NCI-H69 (cell line): ENCODE measurements at places on chromosomes 1 and 21.
A peak's percentile ranks its signal among the peaks of the same experiment; 100 is the strongest.

DNA sequence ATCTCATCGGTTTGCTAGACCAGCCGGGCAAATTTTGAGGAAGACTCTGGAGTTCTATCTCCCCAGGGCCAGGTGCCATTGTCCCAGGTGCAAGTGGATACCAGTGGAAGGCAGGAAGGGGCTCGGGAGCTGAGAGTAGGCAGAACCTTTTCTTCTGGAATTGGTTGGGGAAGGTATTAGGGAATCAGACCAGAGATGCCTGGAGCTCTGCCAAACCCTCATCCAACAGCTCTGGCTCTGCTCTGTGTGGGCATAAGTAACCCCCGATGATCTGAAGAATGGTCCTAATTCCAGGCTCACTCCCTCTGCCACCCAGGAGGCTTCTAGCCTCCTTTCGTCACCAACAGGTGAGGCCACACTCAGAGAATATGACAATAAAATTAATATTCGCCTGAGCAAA is 69.9 kb downstream of the PGBD5 start:
- no peak for DNase-seq

DNA sequence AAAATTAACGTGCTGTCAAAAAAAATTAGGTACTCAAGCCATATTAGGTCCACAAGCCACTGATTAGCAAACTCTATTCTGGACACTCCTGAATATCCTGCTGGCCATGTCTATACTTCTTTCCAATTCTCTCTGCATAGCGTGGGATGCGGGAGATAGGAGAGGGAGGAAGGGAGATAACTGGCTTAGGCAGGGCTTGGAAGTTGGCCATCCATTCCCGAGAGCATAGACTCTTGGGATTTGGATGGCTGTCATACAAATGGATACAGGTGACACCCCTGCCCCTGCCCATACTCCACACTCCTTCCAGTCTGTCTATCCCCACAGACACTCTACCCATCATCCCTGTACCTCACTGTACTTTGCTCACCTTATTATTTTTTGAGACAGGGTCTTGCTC is 2.3 kb upstream of the PRELP start:
- no peak for DNase-seq

- peak; percentile 63 for DNase-seq
These were observed 36.4 kb downstream of the ZNF697 start for GRCh38 chr1:119611701-119612113.

DNA sequence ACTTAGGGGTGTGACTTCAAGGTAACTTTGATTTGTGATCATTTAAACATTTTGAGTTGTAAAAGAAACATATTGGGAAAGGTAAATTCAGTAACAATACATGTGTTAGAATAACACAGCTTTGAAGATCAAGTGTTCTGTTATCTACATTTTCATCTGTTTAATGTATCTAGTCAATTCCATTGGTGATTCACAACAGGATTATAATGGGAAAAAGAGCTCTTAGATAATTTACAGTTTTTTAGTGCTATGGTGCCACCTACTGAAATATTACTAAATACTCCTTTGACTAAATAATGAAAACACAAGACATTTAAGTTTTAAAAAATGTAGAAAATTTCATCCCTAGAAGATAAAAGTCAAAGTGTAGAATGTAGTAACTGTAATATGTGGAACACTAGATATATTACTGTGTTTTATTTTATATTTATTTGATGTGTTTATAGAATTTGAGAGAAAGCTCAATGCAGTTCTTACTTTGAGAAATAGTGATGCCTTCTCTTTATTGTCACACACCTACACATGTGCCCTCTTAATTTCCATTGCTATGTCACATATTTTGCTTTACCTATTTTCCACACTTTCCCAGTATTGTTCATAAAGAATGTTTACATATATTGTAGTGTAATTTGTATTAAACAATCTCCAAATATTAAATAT is 47.4 kb downstream of the PTPRC start:
- peak; percentile 81 for DNase-seq

GRCh38 chr1:93716163-93716562 is 34.5 kb upstream of the BCAR3 start:
- DNase-seq: no peak

- no peak for DNase-seq
These were observed 121.6 kb downstream of the SYT2 start for GRCh38 chr1:202588503-202589189.

DNA sequence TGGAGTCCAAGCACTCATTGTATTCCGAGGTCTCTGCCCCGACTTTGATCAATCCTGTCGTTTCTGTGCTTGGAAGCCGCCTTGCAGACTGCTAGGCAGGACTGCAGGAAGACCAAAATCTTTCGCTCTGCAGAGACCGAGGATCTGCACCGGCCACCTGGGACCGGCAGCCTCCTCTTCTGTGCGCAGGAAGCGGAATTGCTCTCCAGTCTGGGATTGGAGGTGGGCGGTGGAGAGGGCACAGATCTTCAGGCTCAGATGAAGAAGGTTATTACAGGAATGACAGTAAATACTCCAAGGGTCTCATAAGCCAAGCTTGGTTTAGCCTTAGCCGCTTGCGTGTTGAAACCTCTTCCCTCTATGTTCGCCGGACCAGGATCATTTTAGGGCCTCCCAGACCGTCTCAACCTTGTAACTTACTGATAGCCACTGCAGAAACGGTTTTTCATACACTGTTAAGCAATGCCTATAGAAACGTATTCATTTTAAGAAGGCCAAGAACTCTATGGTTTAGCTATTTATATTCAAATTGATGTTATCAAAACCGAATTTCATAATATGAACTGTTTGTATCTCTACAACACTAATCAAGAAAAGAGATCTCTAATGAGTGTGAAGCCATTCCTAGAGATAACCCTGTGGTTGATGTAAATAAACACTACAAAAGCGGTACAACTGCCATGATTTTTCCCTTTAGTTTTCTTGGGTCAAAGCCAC is 1.1 kb downstream of the MIA3 start:
- DNase-seq: peak; percentile 64

GRCh38 chr1:27931184-27931583 is 3.6 kb upstream of the SMPDL3B start:
- DNase-seq: no peak

GRCh38 chr1:88980870-88981269 is 11.6 kb downstream of the KYAT3 start:
- DNase-seq: no peak

GRCh38 chr1:179263121-179263520 is 30.5 kb upstream of the SOAT1 start:
- no peak for DNase-seq

GRCh38 chr1:243513726-243514491 is 258.1 kb downstream of the SDCCAG8 start:
- DNase-seq: no peak

GRCh38 chr1:82710091-82710490 is 909.4 kb downstream of the ADGRL2 start:
- no peak for DNase-seq

DNA sequence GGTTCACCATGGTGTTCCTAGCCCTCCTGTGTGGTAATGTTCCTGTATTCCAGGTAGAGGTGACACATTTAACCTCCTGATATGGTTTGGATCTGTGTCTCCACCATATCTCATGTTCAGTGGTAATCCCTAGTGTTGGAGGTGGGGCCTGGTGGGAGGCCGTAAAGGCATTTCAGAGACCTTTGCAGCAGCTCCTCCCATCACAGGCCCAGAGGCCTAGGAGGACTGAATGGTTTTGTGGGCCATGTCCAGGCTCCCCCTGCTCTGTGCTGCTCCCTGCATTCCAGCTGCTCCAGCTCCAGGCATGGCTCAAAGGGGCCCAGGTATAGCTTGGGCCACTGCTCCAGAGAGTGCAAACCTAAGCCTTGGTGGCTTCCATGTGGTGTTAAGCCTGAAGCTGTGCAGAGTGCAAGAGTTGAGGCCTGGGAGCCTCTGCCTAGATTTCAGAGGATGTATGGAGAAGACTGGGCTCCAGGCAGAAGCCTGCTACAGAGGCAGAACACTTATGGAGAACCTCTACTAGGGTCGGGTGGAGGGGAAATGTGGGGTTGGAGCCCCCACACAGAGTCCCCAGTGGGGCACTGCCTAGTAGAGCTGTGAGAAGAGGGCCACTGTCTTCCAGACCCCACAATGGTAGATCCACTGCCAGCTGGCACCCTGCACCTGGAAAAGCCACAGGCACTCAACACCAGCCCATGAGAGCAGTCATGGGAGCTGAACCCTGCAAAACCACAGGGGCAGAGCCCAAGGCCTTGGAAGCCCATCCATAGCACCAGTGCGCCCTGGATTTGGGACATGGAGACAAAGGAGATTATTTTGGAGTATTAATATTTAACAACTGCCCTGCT is 10.0 kb downstream of the SELENBP1 start:
- no peak for DNase-seq

DNA sequence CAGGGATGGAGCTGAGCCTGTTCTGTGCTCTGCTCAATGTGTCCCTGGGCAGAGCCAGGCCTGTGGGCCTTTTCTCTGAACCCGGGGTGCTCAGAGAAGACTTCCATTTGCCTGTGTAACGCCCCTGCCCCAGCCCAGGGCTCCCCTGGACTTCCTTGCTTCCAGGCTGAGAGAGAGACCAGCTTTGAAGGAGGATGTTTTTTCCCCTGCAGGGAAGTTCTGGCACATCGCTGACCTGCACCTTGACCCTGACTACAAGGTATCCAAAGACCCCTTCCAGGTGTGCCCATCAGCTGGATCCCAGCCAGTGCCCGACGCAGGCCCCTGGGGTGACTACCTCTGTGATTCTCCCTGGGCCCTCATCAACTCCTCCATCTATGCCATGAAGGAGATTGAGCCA is 10.2 kb downstream of the SMPDL3B start:
- no peak for DNase-seq

DNA sequence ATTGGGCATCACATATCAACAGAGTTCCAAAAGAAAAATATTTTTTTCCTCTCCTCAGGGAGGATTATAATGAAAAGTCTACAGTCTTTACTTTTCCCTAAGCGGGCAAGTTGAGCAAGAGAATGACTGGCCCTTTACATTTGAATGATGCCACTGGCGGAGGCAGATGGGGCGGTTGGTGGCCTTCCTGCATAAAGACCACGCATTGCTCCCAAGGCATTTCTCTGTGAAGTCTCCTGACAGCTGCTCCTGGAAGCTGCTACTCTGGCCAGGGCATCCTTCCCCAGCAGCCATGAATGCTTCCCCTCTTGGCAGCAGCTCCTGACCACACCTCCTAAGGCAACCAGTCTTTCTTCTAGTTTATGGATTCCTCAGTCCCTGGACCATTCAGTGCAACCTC is 161.1 kb upstream of the RRP15 start:
- peak; percentile 12 for DNase-seq

- DNase-seq: no peak
These were observed 24.7 kb downstream of the LYST start for GRCh38 chr1:235841938-235842545.

DNA sequence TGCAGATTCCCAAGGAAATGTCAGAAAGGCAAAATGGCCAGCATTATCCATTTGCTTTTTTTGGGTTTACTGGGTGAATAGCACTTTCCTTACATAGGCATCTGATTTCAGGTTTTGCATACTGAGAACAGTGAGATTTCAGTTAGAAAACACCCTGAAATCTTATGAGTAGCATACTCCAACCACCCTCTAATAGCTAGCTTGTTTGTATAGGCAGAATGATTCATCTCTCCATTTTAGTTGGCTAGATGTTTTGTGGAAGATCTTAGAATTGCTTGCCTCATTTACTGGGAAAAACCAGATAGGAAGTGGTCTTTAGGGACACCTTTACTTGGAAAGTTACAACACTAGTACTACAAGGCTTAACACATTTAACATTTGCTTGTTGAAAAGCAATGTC is 10.4 kb downstream of the KYAT3 start:
- no peak for DNase-seq

DNA sequence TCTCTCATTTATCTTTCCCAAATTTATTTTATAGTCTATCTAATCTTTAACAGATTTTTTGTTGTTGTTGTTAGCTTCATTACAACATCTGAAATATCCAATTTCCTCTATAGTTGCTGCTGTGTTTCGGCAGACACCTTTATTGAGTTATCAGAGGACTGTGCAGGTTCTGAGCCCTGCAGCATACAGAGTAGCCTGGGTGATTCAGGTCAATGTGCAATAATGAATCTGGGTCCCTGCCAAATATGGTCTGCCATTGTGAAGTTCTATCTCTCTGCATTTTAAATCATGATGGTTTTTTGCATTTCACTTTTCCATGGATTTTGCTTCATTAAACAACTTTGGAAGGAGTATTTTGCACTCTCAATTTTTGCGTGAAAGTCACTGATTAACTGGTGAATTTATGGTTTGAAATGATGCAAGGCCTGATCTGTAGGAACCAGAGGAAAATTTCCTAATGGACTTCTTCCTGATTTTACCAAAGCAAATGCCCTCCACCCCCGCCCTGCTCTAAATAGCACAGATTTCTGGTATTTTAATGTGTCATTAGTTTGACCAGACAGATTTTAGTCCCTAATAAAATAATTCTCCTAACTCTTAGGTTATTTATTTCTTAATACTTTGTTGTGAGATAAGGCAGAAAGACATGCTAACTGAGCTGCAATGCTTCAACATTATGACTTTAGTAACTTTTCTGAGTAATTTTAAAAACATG is 402.3 kb downstream of the PTBP2 start:
- peak; percentile 18 for DNase-seq

GRCh38 chr1:14222086-14222485 is 376.4 kb upstream of the KAZN start:
- DNase-seq: no peak

DNA sequence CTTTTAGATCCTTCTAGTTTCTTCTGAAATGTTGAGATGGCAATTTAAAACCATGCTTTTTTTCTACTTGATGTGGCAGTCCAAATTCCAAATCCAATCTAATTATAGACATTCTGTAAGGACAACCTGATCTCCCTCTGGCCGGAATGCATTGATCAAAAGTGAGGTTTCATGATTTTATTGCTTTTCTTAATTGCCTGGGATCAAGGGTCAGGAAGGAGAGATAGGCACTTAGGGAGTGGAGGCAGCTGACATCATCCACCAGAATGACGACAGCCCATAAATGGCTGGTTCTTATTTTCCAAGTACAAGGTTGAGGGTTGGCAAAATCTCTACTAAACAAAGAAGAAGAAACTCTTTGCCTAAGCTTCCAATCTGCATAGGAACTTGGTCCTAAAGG is 46.4 kb upstream of the SCCPDH start:
- peak; percentile 57 for DNase-seq

DNA sequence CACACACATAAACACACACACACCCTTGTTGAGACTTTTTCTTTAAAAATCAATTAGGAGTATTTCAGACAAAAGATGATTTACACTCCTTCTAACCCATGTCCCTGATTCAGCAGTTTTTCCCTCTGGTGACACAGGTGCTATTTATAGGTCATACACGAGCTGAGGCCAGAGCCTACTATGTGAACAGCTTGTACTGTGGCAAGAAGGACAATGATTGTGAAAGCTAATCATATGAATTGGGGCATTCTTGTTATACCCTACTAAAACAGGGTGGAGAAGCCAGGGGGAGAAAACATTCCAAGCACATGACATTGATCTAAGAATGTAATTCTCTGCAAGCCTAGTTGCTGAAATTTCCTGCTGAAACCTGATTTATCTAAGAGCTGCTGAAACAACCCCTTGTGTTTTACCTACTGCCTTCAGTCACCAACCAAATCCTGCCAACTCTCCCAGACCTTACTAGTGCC is 60.3 kb downstream of the XCL1 start:
- peak; percentile 13 for DNase-seq

- DNase-seq: peak; percentile 13
These were observed 83.2 kb upstream of the PBX1 start for GRCh38 chr1:164475834-164476233.
